Globus pallidus (tissue), 1 donor: ENCODE measurements at places on chromosomes 6 and 20.
A peak's percentile ranks its signal among the peaks of the same experiment; 100 is the strongest.

DNA sequence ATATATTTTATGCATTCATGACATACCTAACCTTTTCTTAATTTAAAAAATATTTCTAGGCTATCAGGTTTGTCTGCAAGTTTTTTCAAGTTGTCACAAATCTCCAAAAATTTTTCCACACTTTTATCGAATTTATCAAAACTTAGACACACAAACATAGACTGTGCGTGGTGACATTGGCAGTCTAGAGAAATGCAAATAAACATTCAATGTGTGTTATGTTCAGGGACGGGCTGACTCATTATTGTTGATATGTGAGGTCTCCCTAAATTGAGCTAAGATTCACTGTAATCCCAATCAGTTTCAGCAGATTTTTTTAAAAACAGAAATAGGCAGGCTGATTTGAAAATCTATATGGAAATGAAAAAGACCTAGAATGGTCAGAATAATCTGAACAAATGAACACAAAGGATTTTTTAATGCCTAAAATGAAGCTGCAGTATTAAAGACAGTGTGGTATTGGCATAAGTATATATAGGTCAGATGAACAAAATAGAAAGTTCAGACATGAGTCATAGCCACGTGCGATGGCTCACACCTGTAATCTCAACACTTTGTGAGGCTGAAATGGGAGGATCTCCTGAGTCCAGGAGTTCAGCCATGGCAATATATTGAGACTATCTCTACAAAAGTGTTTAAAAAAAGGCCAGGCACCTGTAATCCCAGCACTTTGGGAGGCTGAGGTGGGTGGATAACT lies 19.2 kb downstream of the BLTP3A start:
- DNase-seq: no peak

GRCh38 chr6:89482126-89482525 lies 49.2 kb downstream of the ANKRD6 start:
- no peak for DNase-seq

DNA sequence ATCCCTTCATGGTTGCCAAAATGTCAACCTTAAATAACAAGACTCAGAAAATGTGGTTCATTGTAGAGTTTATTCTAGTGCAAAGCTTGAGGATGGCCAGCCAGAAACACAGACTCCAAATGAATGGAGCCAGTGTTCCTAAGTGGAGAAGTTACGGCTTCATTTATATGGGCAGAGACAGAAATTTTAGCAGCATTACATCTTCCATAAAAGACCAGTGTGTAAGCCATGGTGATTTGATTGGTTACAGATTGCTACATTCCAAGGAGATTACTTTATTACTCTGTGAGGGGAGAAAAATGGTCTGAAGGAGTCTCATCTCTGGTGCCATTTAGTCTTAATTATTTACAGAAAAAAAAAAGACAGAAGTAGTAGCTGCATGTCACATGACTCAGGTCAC lies 97.8 kb downstream of the OTOR start:
- no peak for DNase-seq

DNA sequence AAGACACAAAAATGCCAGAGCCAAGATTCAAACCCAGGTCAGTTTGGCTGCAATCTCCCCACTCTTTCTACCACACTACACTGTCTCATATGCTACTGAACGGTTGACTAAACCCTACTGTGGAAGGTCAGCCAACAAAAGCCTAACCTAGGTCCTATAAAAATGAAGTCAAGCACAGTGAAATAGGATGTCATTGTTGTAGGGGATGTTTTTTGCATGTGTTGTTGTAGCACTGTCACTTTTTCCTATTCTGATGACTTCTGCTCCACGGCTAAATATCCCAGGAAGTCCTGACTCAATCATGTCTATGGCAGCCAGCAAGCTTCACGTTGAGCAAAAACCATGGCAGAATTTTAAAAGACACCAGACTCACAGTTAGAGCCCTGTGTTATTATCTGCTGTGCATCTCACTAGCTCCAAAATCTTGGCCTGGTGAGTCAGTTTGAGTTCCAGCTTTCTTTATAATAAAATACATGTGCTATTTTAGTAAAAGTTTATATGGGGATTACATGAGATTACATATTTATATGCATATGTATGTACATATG lies 322.1 kb upstream of the NT5E start:
- no peak for DNase-seq

DNA sequence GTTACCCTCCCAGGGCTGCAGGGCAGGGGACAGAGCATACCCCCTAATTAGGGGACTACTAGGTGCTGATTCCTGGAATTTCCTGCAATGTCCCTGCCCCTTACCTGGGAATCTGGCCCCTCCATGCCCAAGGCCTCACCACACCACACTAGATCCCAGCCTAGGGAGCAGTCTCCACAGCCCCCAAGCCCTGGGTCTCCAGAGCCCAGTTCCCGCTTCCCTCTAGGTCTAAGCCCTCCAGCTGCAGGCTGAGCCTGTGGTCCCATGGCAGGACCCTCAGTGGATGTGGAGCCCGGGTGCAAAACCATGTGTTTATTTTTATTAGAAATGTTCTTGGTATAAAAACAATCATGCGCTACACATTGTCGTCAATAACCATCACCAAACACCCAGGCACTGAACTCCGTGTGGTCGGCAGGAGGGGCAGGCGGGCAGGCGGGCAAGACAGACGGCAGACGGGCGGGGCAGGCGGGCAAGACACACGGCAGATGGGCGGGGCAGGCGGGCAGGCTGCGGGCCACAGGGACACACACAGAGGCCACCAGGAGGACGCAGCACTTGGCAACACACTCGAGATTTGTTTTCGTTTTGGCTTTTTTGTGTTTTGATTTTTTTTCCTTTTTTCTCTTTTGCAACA lies 124.2 kb downstream of the GRM4 start:
- DNase-seq: no peak

GRCh38 chr6:105608711-105609374 lies 206.0 kb upstream of the PREP start:
- DNase-seq: no peak

DNA sequence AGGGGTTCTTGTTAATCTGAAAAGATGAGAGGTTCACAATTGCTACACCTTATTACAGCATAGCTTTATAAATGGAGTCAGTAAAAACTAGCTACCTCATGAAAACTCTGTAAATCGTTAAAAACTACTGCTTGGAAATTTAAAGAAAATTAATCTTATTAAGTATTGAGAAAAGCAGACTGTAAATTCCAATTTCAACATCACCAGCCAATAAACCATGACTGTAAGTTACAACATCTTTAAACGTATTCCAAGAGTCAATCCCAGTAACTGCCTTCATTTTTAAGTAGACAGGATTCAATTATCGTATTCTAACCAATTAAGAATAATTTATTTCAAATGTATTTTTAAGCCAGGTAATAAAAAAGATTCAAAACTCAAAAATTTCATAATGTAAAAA lies 70.3 kb downstream of the ATG5 start:
- DNase-seq: no peak

DNA sequence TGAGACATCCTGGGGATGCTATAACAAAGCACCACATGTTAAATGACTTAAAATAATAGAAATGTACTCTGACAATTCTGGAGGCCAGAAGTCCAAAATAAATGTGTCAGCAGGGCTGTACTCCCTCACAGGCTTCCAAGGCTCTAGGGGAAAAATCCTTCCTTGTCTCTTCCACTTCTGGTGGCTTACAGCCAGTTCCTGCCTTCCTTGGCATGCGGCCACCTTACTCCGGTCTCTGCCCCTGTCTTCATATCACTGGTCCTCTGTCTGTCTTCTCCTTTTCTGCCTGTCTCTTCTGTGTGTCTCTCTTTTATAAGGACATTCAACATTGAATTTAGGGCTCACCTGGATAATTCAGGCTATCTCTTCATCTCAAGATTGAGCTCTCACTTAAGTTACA lies 155.3 kb upstream of the SYNCRIP start:
- no peak for DNase-seq

GRCh38 chr6:131042664-131043063 lies 20.4 kb downstream of the EPB41L2 start:
- no peak for DNase-seq

DNA sequence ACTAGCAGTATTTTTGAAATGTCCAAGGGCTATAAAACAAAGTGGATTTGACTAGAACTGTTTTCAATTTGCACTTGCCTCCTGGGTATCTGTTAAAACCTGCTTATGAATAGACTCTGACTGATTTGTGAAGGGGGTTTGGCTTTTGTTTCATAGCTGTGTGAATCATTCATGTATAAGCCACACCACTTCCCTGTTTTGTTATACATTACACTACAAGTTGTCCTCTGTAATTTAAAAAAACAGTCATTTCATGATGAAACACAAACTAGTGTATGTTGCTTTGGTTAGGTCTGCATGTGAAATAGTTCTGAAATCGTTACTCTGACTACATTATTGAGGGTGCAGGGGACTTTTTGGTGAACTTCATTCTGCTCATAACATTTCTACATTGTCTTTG lies 121.7 kb downstream of the NKAIN2 start:
- no peak for DNase-seq

GRCh38 chr20:13684566-13685222 lies 46.0 kb upstream of the TASP1 start:
- DNase-seq: no peak

DNA sequence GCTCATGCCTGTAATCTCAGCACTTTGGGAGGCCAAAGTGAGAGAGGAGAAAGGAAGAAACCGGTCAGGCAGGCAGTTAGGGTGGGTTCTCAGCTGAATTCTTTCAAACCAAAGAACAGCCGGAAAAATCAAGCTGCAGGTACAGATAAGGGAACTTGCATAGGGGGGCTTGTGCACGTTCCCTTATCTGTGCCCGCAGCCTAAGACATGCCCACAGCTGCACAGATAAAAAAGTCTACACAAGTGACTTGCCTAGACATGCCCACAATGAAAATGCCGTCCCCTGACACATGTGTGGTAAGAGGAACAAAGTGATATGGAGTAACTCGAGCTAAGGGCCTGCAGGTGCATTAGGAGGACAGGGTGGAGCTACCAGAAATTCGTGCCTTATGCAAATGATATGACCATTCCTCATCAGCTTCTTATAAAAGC lies 175.8 kb upstream of the SALL4 start:
- no peak for DNase-seq

DNA sequence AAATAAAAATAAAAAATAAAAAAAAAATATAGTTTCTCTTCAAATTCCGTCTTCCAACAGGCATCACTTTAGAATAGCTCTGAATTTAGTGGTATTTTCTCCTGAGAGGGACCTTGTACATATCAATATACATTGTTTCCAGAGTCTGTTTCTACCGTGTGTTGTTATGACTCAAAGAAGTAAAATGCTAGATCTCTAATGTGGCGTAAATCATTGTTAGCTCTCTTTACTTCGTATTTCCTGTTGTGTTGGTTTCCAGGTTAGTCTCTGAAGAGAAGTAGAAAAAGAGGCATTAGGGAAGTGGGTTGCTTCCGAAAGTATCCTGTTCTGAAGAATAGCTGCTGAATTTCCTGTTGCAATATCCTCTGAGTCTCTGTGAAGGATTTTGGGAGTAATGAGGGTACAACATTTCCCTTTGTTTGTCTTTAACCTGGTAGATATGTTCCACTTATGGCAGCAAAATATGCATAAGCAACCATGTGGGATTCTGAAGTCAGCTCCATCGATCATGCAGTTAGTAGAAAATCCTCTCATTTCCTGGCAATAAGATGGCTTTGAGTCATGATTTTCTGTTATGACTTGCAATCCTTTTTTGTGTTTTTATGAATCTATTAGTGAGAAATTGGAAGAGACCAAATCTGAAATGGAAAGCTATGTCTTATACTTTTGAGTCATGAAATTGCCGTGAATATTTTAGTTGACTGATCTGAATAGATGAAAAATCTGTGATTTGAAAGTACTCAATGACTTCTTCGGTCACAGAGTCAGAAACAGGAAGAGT lies 42.0 kb upstream of the MCHR2 start:
- no peak for DNase-seq

- DNase-seq: peak; percentile 1
Measured at GRCh38 chr20:56249244-56249955, 868 bp downstream of the MC3R start.

DNA sequence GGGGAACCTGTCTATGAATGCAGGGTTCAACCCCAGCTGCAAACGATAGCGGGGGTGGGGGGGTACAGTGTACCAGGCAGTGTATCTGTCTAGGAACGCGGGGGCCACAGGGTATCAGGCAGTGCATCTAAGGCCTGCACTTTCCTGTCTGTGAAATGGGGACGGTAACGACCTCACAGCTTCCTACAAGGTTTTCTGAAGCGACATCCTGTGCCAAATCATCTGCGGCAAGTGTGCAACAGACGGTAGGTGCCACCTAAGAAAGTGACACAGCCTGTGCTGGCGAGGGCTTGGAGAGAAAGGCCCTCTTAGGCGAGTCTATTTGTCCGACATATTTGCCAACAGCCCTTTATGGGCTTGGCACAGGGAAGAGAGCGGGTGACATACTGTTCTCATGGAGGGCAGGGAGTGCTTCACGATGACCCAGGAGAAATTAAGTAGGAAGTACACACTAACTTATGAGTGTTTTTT lies 3.8 kb downstream of the DIDO1 start:
- no peak for DNase-seq

- DNase-seq: no peak
Measured at GRCh38 chr6:108359901-108360882, 65.3 kb downstream of the AFG1L start.

GRCh38 chr6:118935331-118935668 lies 341 bp upstream of the MCM9 start:
- no peak for DNase-seq

DNA sequence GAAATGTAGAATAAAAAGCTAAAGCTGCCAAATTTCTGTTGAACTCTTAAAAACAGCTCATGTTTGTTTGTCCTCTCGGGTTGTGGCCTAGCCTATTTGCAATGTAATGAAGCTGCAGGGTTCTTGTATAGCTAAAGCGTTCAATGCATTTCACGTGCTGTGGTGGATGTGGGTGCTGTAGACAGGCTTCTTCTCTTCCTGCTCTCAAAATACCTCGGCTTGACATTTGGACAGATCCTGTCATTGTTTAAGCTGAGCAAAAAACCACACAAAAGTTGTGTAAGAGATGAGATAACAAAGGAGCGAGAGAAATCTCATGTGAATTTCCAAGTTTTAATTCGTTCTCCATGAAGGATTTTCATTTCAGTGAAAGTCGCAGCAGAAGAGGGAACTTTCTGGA lies 196.3 kb upstream of the UST start:
- DNase-seq: no peak

DNA sequence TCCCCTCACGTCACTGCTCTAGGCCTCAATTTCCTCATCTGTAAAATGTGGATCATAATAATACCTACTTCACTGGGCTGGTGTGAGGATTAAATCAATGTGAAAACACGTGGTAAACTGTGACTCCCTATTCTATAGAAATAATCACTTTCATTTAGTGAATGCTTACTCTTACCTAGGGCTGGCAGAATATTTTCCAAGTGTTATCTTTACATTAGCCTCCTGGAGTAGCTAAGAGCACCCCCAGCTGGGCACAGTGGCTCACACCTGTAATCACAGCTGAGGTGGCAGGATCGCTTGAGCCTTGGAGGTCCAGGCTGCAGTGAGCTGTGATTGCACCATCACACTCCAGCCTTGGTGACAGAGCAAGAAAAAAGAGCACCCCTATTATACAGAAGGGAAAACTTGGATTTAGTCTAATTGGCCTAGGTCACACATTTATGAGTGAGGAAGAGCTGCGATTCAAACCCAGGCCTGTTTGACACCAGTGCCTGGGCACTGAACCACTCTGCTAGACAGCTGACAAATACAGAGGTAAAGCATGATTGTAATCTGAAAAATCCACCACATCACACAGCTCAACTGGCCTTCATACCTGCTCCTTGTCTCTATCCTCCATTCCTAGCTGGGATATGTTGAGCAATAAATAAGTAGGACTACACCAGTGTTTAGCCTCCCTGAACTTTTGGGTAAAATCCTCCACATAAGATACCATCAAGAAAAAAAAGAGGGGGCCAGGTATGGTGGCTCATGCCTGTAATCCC lies 1.4 kb upstream of the SNTA1 start:
- no peak for DNase-seq
